Spinal cord (tissue), 10 donors: ENCODE measurements at places on chromosomes 6 and 20. TPM values are rescaled to one million over a fixed set of nuclear protein-coding genes. Genes with fewer than 3 reads are reported as not detected.

GRCh38 chr6:8588176-8588575 lies 152.8 kb upstream of the SLC35B3 start:
- DNase-seq: no peak

DNA sequence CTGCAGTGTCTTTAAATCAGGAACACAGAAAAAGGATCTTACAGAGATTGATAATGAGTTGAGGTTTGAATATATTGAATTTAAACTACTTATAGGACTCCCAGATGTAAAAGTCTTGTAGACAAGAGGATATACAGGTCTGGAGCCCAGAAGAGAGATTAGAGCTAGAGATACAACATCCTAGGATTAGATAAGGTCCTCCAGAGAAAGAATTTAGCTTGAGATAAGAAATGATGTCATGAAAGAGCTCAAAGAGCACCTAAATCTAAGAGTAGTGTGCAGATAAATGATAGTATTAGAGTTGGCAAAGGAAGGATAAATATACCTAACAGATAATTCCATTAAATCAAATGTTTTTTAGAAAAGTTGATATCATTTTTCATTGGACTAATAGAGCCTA lies 23.9 kb downstream of the EPM2A start:
- DNase-seq: no peak

DNA sequence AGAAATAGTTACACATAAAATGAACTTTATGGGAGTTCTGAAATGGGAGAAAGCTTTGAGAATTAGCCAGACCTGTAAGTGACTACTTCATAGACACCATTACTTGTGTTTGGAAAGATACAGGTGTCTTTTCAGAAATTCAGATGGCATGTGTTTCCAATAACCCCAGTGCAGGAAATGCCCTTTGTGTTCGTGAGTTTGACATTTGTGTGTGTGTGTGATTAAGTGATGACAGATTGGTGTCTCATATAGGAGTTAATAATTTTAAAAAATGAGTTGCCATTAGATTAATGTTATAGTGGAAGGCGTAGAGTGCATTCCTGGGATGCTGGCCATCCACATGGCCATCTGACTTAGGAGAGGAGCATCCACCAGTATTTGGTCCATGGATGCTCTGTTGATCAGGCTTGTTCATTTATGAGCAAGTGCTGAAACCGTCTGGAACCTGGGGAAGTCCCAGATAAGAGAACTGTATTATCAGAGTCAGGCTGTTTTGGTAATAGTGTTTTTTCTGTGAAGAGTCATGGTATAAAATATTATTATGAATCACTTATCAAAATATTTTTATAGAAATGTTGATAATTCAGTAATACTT lies 3.1 kb downstream of the STK4 start:
- no peak for DNase-seq

DNA sequence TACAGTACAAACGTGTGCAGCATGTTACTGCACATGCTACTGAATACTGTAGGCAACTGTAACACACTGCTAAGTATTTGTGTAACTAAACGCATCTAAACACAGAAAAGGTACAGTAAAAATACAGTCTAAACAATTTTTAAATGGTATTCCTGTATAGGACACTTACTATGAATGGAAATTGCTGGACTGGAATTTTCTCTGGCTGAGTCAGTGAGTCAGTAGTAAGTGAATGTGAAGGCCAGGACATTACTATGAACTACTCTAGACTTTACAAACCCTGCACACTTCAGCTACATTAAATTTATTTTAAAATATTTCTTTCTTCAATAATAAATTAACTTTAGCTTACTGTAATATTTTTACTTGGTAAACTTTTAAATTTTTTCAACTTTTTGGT lies 225.0 kb upstream of the TENT5A start:
- DNase-seq: no peak

DNA sequence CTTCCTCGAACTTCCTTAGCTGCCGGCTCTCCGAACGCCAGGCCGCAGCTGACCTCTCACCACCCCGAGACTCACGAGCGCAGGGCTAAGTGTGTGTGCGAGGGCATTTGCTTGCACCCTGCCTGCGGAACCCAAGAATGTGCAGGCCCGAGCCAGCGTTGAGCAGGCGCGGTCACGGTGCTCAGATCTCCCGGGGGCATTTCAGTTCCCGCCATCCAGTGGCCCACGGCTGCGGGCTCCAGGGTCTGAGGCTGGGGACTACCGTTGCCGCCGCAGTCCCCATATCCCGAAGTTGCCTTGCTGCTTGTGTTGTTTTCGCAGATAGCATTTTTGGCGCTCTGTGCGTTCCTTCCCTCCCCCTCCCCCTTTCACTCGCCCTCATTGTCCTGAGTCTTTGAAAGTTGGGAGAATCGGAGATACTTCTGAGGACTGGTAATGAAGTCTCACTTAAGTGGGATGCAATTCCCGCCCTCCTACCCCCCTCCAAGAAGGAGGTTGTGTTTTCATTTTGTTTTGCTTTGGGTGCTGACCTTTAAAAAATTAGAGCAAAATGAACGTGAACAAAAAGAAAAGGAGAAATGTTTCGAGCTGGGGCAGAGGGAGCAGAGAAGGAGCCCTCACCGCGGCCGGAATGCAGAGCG lies 1.7 kb downstream of the NR2E1 start:
- no peak for DNase-seq

- no peak for DNase-seq
Measured at GRCh38 chr20:58372806-58373205, 16.2 kb upstream of the VAPB start.

DNA sequence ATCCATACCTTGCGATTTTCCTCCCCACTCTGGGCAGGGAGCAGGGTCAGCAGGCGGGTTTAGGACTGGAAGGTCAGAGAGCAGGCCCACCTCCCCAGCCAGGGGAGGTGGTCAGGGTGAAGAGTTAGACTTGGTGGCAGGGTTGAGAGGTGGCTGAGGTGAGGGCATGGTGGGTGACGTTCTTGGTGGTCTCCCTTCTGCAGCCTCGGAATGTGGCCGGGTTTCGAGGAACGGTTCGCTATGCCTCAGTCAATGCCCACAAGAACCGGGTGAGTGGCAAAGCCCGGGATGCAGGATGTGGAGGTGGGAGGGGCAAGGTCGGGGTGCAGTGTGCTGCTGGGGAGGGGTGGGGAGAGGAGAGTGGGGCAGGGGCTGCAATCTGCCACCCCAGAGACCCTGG lies 11.6 kb downstream of the TTBK1 start:
- no peak for DNase-seq

DNA sequence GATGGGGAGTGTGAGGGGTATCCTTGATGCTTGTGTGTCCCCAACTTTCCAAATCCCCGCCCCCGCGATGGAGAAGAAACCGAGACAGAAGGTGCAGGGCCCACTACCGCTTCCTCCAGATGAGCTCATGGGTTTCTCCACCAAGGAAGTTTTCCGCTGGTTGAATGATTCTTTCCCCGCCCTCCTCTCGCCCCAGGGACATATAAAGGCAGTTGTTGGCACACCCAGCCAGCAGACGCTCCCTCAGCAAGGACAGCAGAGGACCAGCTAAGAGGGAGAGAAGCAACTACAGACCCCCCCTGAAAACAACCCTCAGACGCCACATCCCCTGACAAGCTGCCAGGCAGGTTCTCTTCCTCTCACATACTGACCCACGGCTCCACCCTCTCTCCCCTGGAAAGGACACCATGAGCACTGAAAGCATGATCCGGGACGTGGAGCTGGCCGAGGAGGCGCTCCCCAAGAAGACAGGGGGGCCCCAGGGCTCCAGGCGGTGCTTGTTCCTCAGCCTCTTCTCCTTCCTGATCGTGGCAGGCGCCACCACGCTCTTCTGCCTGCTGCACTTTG lies at the start of gene TNF:
Gene TNF (plus strand): TSS at position 231 of the 567 bp plus-strand sequence. CDS start 177 bp downstream, at position 408.
- no peak for DNase-seq

DNA sequence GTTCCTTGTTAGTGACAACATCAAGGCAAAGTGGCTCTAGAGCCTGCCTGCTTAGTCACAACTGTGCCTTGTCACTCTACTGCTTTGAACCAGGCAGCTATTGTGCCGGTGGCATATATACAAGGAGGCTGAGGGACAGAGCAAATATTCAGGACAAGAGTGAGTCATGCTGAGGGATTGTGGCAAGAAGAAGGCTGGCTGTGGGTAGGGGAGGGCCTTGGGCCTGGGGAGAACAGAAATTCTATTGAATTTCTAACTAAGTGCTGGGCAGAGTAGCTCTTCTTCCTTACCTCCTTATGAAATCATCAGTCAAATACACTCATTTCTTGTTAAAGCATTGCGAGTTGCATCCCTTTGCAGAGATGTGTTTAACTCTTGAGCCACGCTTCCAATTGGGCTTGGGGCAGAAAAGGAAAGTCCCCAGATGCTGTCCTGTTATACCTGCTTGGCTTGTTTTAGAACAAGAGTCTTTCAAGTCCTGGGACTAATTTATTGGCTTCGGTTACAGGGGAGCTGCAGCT lies 59.7 kb downstream of the PFDN4 start:
- DNase-seq: no peak

- no peak for DNase-seq
Measured at GRCh38 chr6:136920671-136921380, 1.3 kb upstream of the SLC35D3 start.

DNA sequence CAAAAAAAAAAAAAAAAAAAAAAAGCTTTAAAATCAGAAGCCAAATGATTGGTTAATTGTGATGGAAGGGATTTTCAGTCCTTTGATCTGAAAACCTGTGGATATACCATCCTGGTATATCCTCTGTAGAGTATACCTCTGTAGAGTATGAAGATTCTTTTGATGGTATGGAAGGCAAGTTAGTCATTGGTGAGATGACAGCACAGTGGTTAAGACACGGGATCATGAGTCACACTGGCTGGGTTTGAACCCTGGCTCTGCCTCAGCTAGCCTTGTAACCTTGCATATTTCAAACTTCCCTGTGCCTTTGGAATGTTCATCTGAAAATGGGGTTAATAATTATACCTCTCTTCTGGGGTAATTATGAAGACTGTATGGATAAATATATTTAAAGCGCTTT lies 179.3 kb downstream of the CARMIL1 start:
- DNase-seq: no peak

DNA sequence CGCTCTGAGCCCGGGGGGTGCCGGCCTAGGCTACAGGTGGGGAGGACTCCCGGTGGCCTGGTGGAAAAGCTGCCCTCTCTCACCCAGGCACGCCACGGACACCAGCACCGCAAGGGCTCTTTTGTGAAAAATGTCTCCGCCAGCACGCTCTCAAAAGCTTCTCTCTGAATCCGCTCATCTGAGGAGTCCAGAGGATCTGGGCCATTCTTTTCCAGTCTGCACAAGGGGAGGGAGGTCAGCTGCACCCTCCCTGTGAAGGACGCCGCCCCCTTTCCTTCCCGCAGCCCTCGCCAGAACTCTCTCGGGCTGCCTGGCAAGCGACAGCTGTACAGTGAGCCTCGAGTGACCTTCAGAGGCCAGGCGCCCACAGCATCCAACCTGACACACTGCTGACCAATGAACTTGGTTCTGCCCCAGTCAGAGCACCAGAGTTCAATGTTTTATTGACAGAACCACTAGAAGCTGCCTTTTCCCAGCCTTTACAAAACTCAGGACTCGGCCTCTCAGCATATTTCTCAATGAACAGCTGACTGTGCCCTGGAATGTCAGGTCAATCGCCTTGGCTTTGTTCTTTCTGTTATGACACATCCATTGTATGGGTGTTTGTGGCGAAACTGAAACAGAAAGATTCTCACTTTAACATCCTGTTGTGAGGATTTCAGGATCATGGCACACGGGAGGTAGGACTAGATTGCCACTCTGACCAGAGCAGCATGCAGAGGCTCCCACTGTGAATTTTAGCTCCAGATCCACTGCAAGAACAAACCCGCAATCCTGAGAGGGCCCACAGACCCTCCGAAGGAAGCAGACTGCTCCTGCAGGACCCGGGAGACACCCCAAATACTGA lies 26.7 kb downstream of the SERPINB9 start:
- no peak for DNase-seq

DNA sequence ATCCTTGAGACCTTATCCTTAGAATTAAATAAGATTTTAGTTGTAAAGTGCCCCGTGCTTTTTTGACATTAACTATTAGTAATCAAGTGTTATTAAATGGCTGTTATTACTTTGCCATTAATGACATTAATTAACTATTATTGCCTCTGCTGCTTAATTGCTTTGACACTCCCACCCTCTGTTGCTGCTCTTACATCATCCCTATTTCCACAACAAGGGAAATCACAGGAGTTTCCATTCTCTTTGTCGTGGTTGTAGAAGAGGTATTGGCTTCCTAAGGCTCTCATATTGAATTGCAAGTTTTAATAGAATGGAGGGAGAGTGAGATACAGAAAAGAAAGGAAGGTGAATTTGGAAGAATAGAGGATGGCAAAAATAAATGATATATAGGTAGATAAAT lies 545.8 kb downstream of the MMUT start:
- DNase-seq: no peak

GRCh38 chr20:44426879-44427790 lies 48.5 kb upstream of the TTPAL start:
- DNase-seq: no peak

GRCh38 chr20:56423211-56423610 lies 11.2 kb downstream of the CASS4 start:
- DNase-seq: no peak

- no peak for DNase-seq
Measured at GRCh38 chr6:166691199-166691598, 64.1 kb upstream of the RPS6KA2 start.

The TFAP2D gene
- total RNA-seq: not detected

The SEMG1 gene
- total RNA-seq: not detected

The OTOR gene
- total RNA-seq: not detected

The CASS4 gene
- total RNA-seq: 1.3 TPM

The CDK5RAP1 gene
- total RNA-seq: 45.3 TPM

The OPRM1 gene
- 20.9 TPM for total RNA-seq

The TBX18 gene
- 26.6 TPM for total RNA-seq

The SDHAF4 gene
- total RNA-seq: 28.3 TPM

The SLC16A10 gene
- 14.9 TPM for total RNA-seq

The SMPDL3A gene
- total RNA-seq: 19.1 TPM

The DEFB132 gene
- total RNA-seq: not detected

The C20orf141 gene
- not detected for total RNA-seq

The HDGFL1 gene
- total RNA-seq: not detected

The KCNK5 gene
- 7.5 TPM for total RNA-seq
